Fibroblast of lung (primary cell): ENCODE measurements at places on chromosomes 2 and 18. TPM values are rescaled to one million over a fixed set of nuclear protein-coding genes. Genes with fewer than 3 reads are reported as not detected.

The MRPL30 gene
- 34.9 and 39.3 TPM in 2 replicates for total RNA-seq

- DNase-seq = no peak
Observed at GRCh38 chr2:138454761-138455160, 46.8 kb upstream of the SPOPL start.

DNA sequence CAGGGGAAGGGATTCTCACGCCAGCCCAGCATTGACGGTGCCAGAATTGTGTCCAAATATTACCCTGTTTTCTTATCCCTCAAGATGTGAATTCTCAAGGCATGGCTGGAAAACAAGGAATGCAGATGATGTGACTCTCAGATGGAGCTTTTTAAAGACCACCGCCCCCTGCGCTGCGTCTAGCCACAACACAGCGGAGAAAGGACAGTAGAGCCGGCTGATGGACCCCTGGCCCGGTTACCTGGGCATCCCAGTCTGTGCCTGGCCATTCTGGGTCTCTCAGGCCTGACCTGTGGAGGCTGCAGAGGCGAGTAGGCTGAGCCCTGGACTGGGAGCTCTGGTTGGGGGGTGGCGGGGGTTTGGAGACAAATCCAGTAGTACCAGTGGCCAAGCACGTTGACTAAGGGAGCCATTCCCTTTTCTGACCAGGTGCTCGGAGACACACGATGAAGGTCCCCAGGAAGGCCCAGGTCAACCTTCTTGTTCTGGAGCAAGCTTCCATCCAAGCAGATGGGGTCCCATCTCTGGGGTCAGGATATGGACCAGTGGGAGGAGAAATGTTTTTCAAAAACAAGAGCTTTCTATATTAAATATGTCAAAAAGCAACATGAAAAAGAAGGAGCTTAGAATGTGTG, 5.3 kb downstream of the CAPN13 start:
- no peak for DNase-seq

The GRB14 gene
- 0.26 and 0.33 TPM in 2 replicates for total RNA-seq

DNA sequence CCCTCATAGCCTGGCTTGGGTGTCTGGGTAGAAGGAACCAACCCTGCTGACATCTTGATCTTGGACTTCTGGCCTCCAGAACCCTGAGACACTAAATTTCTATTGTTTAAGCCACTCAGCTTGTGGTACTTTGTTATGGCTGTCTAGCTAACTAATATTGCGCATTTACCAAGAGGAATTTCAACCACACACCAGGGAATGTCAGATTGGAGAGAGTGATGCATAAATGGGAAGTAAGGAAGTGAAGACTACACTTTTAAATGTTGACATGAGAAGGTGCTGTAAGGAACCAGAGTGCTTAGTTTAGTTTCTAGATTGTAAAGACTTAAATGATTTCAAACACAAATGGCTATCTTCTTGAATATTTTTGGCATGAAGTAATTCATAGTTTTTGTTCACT, 98.9 kb upstream of the ITGB6 start:
- peak; percentile 87 for DNase-seq

DNA sequence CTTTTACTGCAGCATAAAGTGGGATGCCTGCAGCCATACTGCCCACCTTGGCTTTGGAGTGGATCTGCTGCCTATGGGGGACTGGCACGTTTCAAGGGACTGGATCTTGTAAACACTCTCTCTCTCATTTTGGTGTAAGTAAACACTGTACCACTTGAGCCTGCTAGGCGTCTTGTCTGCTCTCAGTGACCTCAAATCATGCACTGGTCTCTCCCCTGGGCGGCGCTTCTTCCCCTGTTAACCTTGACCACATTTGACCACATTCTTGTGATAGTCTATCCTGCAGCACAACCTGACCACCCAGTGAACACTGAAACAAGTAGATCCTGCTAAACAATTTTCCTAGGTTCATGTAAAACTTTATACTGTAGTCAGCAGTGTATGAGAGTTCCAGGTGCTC, 82.6 kb upstream of the HNMT start:
- DNase-seq = no peak

DNA sequence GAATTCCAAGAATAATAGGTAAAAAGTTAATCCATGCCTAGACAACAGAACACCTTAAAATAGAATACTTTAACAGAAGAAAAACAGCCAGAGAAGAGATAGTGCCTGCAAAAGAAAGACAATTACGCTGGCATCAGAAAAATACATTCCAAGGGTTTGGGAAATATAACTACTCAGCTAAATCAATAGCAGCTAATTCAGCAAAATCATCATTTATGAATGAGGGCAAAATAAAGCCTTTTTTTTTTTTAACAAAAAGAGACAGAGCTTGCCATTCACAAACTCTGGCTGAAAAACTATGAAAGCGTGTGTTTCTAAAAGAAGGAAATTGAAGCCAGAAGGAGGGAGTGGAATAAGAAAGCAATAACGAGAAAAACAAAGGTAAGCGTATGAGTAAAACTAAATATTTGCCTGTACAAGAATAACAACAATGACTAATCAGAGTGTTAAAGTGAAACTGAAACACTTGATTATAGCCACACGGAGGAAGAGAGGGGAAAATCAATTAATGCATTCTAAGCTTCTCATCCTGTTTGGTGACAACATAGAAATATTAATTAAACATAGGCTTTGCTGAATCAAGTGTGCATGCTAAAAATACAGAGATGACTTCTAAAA, 90.2 kb downstream of the EHD3 start:
- DNase-seq = peak; percentile 28

GRCh38 chr18:39380186-39380725, 1814.7 kb upstream of the CELF4 start:
- DNase-seq = peak; percentile 2

The ABCB11 gene
- total RNA-seq = not detected in 2 replicates

GRCh38 chr2:29014811-29015421, 33.8 kb downstream of the TOGARAM2 start:
- DNase-seq = peak; percentile 31

DNA sequence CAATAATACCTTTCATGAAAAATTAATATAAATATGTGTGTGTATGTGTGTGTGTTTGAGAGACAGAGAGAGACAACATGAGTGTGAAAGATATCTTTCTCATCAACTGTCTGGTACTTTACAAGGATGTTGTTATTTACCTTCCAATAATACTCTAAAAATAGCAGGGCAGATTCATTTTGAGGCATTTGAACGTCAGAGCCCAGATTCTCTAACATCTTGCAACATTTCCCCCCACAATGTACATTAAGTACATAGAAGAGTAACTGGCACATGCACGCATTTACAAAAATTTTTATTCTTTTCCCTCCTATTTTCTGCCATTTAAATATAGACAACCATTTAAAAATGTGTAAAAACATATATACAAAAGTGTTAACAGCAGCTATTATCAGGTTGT, 100.9 kb downstream of the PID1 start:
- DNase-seq = peak; percentile 21

The SS18 gene
- 71.9 and 90.8 TPM in 2 replicates for total RNA-seq

GRCh38 chr2:18284331-18284730, 276.1 kb downstream of the RDH14 start:
- no peak for DNase-seq

DNA sequence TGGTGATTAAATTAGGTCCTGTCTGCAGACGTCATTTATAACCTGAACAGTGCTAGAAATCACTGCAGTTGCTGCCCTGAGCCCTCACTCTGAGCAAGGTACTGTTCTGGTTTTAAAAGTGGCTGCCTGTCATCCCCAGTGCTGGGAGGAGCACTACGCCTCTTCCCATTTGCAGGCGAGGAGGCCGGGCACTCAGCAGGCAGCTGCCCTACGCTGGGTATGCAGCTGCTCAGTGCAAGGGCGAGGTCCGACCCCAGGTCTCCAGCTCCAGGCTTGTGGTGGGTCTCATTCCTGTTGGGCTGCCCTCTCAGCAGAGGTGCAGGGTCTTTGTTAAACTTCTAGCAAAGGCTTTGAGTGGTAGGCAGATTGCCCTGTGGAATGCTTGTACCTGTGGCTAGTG, 15.7 kb downstream of the CNDP2 start:
- DNase-seq = no peak

The CIB4 gene
- total RNA-seq = not detected in 2 replicates

The SULT1C4 gene
- 0.26 and 0.50 TPM in 2 replicates for total RNA-seq

- no peak for DNase-seq
Observed at GRCh38 chr2:46246790-46247189, 50.4 kb upstream of the EPAS1 start.

DNA sequence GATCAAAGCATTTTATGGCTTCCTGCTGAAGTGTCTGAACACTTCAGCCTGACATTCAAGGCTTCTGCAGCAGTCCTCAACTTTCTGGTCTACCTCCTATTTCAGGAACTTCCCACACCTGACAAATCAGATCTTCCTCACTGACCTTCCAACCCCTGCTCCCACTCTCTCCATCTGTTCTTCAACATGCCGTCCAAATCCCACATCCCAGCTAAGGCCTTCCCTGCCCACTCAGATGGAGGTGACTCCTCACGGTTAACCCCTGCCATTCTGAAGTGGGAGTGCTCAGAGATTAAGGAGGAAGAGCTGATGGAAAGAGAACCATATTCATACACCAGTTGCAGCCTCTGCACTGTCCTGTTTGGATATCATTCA, 104.8 kb downstream of the POLR1A start:
- no peak for DNase-seq

The ITPRIPL1 gene
- 4.1 and 4.6 TPM in 2 replicates for total RNA-seq

- peak; percentile 97 for DNase-seq
Observed at GRCh38 chr2:64807417-64807816, 153.7 kb upstream of the SERTAD2 start.

The MAP3K19 gene
- not detected in 2 replicates for total RNA-seq

DNA sequence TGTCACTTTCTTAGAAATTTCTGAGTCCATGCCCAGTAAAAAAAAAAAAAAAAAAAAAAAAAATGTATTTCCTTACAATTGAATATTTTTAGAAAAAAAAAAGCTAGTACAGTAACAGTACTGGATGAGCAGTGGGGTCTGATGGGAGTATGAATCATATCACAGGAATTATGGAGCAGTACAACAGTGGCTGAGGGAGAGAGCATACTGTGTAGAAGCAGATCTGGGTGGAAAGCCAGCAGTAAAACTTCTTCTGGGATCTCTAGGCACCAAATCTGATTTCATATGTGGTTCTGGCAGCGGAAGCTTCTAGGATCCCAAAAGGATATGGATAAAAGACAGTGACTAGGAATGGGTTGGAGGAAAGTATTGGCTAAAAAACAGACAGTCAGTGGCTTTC, 414.9 kb upstream of the FSHR start:
- no peak for DNase-seq

- DNase-seq = no peak
Observed at GRCh38 chr2:2016651-2017311, 272.5 kb upstream of the PXDN start.

The HJURP gene
- total RNA-seq = 0.26 and 5.8 TPM in 2 replicates

- DNase-seq = peak; percentile 53
Observed at GRCh38 chr2:189613650-189614420, 33.2 kb upstream of the SLC40A1 start.

GRCh38 chr2:202069170-202070067, 3.6 kb upstream of the KIAA2012 start:
- DNase-seq = no peak

- no peak for DNase-seq
Observed at GRCh38 chr2:154195644-154196195, 324.0 kb downstream of the GALNT13 start.

The IHH gene
- total RNA-seq = not detected in 2 replicates

DNA sequence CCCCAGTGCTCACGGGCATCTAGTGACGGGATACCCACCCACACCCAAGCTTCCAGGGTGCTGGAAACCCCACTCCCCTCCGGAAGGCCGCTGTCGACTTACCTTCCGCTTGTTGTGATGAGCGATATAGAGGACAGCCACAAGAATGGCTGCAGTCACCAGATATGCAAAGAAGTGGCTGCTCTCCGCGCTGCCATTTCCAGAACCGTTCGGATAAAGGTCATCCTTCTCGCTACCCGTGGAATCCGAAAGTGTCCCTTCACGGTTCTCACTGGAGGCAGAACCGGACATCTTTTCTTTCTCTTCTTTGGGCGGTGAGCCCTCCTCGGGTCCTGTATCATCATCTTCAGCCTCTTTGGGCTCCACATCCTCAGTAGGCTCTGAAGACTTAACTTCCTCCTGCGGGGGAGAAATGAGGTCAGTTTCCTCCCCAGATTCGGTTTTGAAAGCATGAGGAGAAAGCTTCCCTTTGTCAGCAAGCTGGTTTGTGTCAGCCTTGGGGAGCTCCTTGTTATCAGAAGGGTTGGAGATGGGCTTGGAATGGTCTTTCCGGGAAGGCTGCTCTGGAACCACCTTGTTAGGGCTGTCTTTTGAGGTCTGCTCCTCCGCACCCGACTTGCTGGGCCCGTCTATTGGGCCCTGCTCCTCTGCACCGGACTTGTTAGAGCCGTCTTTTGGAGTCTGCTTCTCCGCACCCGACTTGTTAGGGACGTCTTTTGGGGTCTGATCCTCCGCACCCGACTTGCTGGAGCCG, 1.2 kb downstream of the TGOLN2 start:
- DNase-seq = no peak

DNA sequence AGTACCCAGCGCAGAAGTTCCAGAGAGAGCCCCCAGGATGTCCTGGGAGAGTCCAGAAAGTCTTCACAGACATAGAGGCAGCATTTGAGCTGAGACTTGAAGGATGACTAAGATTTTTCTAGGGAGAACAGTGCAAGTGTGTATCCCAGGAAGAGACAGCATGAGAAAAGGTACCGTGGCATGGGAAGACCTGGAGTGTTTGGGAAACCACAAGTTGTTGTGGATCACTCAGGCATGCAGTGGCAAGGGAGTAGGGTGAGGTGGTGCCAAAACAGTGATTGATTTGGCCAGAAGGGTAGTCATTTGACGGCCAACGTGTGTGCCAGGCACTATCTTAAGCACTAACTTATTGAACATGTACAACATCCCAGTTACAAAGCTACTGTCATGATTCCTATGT, 24.5 kb upstream of the KCNK3 start:
- no peak for DNase-seq

The GALNT3 gene
- total RNA-seq = 0.26 and 0.66 TPM in 2 replicates

GRCh38 chr2:228268301-228268700, 86.8 kb upstream of the SPHKAP start:
- no peak for DNase-seq

DNA sequence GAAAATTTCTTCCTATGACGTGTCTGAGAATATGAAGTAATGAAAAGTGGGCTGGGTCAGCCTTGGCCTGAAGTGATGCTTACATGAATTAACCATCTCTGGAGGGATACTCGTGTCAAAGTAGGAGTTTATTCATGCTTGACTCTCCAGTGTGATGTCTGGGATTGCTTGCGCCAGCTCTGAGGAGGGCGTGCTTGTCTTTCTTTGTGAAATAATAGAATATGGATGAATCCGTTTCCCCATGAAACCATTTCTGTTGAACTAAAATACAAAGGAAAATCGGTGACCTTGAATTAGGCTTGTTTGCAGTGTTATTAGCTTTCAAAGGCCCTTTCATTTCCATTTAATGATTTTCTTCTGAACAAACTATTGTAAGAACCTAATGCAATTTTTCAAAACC, 77.9 kb downstream of the EML6 start:
- DNase-seq = no peak
